Type B pancreatic cell (in vitro differentiated cells): ENCODE measurements at places on chromosomes 13 and 19.
A peak's percentile ranks its signal among the peaks of the same experiment; 100 is the strongest.

- no peak for DNase-seq
Measured at GRCh38 chr19:16850133-16850532, 20.9 kb downstream of the SIN3B start.

GRCh38 chr13:74132776-74133656 is 1.2 kb downstream of the KLF12 start:
- DNase-seq = peak; percentile 72

DNA sequence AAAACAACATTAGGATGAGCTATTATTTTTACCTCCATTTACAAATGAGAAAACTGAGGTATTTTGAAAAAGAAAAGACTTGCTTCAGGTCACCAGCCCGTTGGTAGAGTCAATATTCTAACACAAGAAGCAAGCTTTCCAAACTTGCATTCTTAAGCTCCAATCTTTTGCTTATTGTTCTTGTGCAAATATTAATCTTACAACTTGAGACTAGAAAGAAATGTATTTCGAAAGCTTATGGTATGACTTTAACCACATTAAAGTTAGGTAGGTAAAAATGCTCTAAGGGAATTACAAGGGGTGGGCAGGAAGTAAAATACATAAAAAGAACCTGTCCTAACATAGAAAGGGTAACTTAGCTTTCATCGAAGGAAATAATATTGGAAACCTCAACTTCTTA is 453.9 kb downstream of the SLITRK5 start:
- DNase-seq = no peak

GRCh38 chr13:79237981-79238380 is 168.1 kb downstream of the RBM26 start:
- no peak for DNase-seq

- no peak for DNase-seq
Measured at GRCh38 chr13:105278943-105279381, 1256.5 kb downstream of the EFNB2 start.

DNA sequence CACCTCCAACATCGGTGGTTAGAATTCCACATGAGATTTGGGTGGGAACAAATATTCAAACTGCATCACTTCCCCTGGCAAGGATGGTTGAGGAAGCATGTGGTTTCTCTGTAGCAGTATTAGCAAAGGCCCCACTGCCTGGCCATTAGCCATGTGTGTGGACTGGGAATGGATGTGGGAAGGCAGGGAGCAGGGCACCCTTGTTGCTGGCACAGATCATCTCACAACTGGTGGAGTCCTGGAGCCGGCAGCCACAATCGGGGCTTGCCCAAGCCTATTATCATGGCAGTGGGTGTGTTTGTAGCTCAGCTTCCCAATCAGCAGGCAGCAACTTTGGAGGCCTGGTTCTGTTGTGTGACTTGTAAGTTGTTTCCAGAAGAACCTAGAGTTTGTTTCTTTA is 391.9 kb downstream of the DLEU7 start:
- no peak for DNase-seq

- DNase-seq = no peak
Measured at GRCh38 chr13:114053026-114053425, 79.2 kb upstream of the C13orf46 start.
